ENCODE measurements at places on chromosomes 1 and 21.

- DNase-seq = no peak
Observed at GRCh38 chr1:170262276-170262939, 116.6 kb downstream of the NTMT2 start.

DNA sequence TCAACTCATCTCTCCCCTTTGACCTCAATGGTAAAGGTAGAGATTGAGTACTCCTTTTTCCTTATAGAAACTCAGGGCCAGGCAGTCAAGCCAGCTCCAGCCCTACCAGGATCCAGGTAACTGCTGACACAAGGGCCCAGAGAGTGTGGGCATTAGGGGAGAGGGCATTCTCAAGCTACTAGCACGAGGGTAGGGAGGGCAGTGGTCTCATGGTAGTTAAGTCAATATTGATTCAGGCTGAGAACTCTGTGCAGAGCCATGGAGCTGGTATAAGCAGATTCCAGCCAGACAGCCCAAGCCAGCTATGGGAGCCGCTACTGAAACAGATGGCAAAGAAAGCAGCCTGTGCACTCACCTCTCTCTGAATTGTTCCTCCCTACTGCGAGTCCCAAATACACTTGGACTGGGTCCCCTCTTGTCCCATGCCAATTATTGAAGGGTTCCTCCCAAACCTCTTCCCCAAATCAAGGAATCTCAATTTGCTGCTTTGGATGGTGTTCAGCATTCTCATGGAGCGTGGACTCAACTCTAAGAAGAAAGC lies 2.8 kb downstream of the PI4KB start:
- DNase-seq = no peak

GRCh38 chr1:150012611-150013010 lies 2.1 kb upstream of the OTUD7B start:
- peak; percentile 10 for DNase-seq

- no peak for DNase-seq
Observed at GRCh38 chr21:43921979-43922945, 57.2 kb downstream of the AGPAT3 start.

DNA sequence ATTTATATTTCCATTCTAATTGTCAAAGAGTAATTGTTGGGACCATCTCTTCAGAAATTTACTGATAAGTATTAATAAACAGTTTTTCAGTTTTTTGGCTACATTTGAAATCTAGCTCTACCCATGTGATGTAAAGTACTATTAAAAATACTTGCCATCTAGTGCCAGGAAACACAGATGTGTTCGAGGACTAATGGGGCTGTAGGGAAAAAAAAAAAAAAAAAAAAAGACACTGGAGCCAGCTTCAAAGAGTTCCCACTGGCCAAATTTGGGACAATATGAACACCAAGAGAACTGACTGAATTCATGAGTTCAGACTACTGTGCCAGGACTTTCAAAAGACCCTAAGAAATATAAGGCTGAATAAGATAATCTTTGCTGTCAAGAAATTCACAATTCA lies 65.2 kb upstream of the GFI1 start:
- DNase-seq = no peak

- no peak for DNase-seq
Observed at GRCh38 chr1:90273241-90273774, 278.4 kb downstream of the ZNF326 start.

DNA sequence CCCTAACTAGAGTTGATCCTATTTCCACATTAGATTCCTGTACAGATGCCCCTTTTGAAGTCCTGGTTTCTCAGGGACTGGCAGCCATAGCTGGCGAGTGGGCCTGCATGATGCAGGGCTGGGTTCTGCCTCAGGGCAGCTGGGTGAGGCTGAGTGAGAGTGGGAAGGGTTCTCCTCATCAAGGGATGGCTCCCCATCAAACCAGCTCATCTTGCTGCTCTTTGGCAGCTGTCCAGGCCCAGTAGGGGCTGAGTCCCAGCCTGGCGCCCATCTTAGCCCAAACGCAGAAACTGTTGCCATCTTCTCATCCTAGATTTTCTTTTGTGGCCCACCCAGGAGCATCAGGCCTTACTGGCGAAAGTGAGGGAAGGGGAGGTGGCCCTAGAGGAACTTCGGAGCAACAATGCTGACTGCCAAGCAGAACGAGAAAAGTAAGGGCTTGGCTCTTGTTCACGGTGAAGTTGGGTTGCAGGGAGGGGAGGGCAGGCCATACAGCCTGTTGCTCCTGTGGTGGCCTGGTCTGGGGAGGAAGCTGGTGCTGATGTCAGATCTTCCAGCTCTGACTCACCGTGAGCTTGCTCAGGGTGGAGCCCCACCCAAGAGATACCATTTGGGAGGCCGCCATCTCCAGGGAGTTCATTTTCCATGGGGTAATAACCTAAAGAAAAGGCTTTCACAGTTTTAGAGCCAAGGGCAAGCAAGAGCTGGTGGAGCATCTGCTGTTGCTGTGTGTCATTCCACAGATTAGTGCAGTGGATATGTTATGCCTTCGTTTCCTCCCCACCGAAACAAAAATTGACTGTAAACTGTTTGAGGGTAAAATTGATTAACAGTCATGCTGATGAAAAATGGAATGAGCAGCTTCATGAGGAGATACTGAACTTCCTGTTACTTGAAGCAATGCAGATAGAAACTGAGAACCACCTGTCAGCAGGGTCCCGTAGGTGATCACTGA lies 34.7 kb downstream of the TUFT1 start:
- no peak for DNase-seq

GRCh38 chr1:40818264-40818961 lies 34.8 kb downstream of the KCNQ4 start:
- peak; percentile 13 for DNase-seq

DNA sequence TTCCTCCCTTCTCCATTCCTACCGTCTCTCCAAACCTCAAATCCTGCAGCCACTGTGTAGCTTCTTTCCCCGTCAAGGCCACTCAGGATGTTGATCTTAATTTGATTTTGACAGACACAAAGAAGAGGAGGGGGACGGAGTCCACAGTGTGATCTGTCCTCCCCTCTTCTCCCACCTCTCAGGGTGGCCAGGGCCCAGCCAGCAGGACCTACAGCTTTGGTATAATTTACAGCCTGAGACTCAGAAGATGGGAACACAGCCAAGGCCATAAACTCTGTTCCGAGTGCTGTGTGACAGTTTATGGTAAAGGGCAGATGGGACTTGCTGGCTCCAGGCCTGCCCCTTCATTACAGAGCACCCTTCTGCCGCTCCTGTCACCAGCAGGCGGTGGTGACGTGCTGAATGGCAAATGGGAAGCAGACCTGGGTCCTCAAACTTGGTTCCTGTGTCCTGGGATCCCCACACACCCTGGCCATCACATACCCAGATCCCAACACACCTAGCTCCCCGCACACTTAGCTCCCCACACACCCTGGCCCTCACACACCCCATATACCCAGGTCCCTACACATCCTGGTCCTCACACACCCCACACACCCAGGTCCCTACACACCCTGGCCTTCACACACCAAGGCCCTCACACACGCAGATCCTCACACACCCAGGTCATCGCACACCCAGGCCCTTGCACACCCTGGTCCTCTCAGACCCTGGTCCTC lies 71.6 kb downstream of the CD2 start:
- no peak for DNase-seq

DNA sequence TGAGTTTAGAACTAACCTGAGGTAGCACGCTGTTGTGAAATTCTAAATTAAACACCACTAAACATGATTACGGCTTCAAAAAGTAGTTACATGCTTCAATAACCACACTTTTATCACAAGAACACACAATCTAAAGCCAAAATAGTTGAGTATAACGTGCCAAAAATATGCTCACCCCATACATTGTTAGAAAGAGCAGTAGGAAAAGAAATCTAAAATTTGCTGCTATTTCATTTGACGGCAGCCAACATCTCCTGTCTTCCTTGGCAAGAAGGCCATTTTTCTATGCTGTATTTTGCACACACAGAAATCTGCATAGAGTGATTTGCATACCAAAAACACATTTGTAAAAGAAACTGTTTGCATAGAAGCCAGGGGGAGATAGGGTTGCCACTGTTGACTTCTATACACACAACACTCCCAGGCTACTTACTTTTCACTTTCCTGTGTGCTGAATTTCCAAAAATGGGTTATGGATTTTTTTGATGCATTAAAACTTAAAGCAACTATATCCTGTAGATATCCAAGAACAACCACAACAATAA lies 42.9 kb upstream of the DMRTB1 start:
- DNase-seq = no peak

GRCh38 chr1:8962812-8963530 lies 17.3 kb downstream of the CA6 start:
- DNase-seq = no peak

- no peak for DNase-seq
Observed at GRCh38 chr1:155912056-155912536, 947 bp upstream of the RIT1 start.

DNA sequence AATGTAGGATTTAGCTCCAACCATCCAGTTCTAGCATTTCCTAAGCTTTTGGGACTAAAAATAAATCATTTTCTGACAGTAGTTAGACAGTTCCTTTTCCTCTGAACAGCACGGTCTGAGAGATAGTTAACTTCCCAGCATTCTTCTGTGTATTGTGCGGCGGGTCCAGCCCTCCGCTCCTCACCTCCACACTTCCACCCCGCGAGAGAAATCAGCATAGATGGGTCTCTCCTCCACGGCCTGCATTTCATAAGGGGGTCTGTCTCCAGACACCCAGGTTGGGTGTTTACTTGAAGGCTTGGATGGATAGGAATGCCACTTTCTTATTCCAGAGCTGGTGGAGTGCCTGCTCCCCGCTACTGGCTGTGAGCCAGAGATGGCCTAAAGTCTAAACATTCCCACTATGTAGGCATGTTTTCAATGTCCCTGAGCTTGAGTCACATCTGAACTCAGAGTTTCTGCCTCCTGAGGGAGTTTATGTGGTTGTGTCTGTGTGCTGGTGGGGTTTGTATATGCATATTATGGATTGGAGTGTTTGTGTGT lies 38.0 kb upstream of the PPP2R5A start:
- no peak for DNase-seq

GRCh38 chr1:117572546-117572945 lies 33.3 kb upstream of the TENT5C start:
- DNase-seq = no peak

DNA sequence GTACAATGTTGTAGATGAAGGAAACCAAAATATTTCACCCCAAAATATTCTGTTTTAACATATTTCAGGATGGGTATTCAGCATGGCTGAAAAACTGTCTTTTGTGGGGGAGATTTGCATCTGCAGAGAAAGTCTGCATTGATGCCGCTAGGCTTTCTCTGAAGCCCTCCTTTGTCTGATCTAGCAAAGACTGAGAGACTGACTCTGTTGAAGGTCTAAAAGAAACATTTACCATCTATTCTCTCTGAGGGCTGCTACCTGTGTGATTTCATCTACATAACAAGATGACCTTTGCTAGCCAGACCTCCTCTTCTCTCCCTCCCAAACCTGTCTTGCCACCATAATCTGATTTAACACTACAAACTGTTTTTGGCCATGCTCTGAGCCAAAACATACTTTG lies 12.4 kb upstream of the MT1HL1 start:
- no peak for DNase-seq

DNA sequence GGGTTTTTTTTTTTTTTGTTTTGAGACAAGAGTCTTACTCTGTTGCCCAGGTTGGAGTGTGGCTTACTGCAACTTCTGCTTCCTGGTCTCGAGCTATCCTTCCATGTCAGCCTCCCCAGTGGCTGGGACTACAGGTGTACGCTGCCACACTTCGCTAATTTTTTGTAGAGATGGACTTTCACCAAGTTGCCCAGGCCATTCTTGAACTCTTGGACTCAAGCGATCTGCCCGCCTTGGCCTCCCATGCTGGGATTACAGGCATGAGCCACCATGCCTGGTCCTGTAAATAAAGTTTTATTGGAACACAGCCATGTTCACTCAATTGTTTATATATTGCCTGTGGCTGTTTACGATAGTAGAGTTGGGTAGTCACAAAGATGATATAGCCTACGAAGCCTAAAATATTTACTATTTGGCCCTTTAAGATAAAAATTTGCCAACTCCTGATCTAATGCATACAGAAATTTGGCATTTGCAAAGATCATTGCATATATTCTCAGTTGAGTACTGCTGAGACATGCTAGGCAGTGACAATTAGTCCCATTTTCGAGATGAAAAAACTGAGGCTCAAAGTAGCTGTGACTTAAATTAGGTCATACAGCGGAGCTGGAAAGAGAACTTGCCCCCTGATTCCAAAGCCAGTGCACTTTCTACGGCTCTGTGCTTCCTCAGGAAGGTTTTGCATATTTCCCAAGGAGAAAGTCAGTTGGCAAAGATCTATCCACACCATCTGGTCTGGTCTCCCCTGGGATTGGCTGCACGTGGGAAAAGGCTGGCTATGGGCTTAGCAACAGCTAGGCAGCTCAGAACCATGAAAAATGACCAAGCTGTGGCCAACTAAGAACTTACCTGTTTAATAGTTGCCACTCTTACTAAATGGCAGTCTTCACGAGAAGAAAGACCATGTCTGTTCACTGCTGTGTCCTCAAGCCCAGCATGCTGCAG lies 19.4 kb downstream of the MECR start:
- DNase-seq = no peak

GRCh38 chr21:45308194-45309068 lies 20.7 kb upstream of the POFUT2 start:
- DNase-seq = no peak

GRCh38 chr1:153245466-153245865 lies 14.0 kb upstream of the LORICRIN start:
- DNase-seq = no peak

DNA sequence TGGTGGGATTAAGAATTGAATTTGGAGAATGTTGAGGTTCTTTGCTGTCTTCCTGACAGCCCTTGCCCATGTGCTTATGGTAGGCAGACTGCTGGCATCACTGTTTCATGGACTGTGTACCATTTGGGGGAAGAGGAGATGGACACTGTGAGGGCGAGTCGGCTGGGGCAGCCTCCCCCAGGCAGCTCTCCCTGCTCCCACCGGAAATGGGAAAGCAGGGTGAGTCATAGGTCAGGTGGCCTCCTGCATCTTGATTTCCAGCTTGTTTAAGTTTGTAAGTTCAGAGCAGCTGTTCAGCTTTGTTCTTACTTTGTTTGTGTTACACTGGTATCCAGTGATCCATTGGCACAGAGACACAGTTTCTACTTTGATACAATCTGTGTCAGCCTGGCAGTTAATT lies 87.2 kb upstream of the CNIH3 start:
- DNase-seq = no peak

- DNase-seq = no peak
Observed at GRCh38 chr1:92081031-92081430, 886 bp downstream of the BTBD8 start.

- DNase-seq = no peak
Observed at GRCh38 chr1:84598418-84598817, 24.2 kb upstream of the CTBS start.

DNA sequence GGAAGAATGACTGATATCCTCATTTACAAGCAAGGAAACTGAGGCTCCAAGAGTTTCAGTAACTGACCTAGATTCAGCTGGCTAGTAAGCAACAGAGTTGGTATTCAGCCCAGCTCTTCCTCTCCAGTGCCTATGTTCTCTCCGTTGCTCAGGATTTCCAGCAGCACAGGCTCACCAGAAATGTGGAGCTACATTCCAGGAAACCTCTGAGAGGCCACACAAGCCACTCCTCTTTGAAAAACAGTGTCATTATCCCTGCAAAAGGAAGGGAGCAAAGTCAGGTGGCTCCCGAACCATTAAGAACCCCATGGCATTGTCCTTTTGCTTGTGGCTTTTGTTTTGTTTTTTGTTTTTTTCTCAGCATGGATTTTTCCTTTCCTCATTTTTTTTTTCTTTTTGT lies 40.6 kb upstream of the DUSP10 start:
- DNase-seq = no peak

All from hypothalamus (tissue), 51 donors.